T-cell (primary cell): ENCODE measurements at places on chromosomes 2 and 18. TPM values are rescaled to one million over a fixed set of nuclear protein-coding genes. Genes with fewer than 3 reads are reported as not detected.

GCG gene
- total RNA-seq = not detected

ABCG8 gene
- total RNA-seq = not detected

SP140 gene
- total RNA-seq = 67.9 TPM

ITGB6 gene
- total RNA-seq = not detected

LCT gene
- total RNA-seq = 0.26 TPM

STAT4 gene
- 83.6 TPM for total RNA-seq

DNA sequence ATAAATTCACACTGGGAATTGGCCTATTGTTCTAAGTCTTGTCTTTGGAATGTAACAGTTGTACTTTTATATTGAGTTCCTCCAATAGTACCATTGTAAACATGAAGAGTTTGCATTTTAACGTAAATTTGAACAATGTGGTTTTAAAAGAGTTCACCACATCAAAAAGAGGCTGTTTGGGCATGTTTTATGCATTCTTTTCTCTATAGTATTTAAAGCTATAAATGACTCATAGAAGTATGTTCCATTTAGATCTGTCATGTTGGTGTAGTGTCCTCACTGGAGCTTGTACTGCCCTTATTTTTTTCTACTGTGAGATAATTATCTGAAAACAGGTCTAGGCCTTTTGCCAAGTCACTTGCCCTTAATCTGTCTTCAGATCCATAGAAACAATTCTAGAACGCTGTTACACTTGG is 141.9 kb downstream of the RHBDD1 start:
- no peak for DNase-seq

- DNase-seq = no peak
Measured at GRCh38 chr2:79200762-79201161, 41.2 kb upstream of the REG3A start.

DNA sequence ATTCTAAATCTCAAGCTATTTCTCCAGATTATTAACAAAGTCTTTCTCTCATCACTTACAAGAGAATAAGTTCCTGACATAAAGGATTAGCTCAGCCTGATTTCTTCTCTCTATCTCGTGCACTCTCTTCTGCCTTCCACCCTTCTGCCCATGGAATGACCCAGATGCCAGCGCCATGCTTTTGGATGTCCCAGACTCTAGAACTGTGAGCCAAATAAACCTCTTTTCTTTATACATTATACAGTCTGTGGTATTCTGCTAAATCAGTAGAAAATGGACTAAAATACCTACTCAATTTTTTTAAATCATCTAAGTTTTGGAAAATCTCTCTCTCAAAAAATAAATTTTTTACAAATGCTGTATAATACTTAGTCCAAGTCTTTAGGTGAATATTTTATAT is 218.6 kb downstream of the EXOC6B start:
- DNase-seq = no peak

DNA sequence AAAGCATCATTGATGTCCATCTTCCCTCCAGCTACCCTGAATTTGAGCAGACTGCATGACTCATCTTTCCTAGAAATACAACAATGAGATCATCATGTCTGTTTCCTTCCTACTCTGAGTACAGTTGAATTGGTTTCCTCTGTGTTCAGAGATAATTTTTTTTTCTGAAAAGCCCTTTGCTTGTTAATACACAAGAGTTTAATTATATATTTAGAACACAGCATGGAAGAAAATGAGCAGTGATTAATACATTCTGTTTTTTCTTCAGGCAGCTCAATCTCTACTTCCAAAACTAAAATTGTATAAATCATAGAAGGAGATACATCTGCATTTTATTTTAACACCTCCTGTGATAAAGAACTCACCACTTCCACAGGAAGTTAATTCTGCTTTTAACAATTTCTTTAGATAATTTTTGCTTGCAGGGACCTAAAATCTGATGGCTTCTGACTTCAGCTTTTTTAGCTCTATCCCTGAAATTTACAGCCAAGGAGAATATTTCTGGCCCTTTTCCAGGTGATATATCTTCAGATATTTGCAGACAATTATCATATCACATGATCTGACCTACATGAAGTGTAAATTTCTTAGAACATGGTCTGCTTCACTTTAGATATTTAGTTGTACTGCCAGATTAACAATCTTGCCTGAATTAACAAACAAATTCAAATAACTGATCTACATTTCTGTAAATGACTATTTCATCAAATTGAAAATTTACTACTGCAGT is 249.0 kb downstream of the TRIB2 start:
- no peak for DNase-seq

DNA sequence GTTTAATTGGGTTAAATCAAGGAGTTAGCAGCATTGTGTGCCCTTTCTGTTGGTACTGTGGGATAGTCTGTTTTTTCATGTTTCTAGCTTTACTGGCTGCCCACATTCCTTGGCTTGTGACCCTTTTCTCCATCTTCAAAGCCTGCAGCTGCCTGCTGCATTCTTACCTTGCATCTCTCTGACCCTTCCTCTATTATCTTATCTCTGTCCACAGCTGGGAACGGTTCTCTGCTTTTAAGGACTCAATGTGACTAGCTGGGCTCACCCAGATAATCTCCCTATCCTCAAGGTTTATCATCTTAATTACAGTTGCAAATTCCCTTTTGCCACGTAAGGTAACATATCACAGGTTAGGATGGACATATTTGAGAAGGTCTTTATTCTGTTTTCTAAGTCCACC is 199.7 kb downstream of the KCNS3 start:
- DNase-seq = no peak

DNA sequence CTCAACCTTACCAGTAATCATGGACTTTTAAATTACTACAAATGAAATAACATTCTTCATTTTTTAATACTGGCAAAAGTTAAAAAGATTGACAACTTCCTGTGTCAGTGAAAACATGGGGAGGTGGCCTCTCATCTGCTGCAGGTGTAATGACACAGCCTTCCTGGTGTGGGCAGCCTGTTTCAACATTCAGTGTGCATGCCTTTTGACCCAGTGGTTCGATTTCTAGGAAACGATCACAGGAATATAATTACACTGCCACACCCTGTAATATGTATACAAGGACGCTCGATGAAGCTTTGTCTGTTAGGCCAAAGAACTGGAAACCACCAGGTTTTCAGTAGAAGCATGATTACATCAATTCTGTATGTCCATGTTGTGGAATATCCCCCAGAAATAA is 68.7 kb downstream of the MTHFD2 start:
- peak; percentile 72 for DNase-seq

- DNase-seq = no peak
Measured at GRCh38 chr2:206766057-206766930, 888 bp downstream of the FASTKD2 start.

DNA sequence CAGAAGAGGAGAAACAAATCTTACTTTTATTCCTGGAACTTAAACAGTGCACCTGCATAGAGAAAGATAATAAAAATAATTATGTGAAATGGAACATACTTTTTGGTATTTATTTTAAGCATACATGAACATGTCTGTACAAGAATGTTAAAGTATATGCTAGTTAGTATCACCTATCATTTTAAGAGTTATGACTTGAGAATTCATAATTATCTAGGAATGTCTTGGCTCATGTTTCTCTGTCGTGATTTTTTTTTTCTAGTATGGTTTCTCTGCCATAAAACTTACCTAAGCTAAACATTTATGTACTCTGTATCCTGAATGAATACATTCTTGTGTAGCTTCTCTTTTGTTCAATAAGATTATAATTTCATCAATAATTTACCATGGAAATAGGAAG is 4.2 kb downstream of the SERPINB7 start:
- no peak for DNase-seq
